Fibroblast of the conjunctiva (primary cell): ENCODE measurements at places on chromosomes 4 and X.
A peak's percentile ranks its signal among the peaks of the same experiment; 100 is the strongest.

- DNase-seq, result no peak
These were observed 227.9 kb upstream of the PITX2 start for GRCh38 chr4:110850461-110851442.

DNA sequence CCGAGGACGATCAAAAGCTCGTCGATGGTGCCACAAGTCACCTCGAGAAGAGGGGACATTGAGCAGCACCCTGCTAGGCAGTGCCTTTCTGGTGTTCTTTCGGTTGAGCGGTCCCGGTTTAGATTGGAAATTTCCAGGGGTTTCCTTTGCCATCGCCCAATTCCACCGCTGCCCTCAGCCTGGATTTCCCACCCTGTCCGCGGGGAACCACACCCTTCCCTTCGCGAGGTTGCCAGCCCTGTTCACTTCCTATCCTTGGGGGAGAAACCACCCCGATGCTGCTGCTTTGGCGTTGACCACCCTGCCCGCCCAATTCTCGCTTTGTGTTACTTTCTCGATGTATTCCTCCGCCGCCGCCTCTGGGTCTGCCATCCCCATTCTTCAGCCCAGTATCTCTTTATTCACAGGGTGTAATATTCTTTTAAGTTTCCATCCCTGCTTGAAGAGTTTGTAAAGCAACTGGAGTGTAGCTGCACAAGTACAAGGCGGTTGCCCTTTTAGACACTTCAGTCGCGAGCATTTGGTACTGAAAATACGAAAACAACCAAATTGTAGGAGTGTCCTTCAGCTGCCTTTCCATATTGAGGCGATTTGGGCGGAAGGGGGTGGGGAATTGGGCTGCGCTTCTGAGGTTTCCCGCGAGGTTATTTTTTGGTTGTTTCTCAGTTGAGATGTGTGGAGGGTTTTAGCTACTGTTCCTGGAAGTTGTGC, 1.1 kb downstream of the OGT start:
- peak; percentile 13 for DNase-seq

DNA sequence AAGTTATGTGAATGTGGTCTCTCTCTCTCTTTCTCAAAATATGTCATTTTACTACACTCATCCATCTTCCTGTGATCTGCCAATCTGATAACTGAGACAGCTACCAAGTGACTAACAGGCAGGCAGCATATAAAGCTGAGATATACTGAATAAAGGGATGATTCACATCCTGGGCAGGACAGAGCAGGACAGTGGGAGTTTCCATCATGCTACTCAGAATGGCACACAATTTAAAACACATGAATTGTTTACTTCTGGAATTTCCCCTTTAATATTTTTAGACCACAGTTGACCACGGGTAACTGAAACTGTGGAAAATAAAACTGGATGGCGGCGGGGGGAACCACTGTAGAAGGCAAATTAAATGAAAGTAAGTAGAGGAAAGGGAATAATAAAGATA, 58.6 kb upstream of the DCTD start:
- DNase-seq, result peak; percentile 43

GRCh38 chrX:37781814-37782213, 2.0 kb downstream of the CYBB start:
- no peak for DNase-seq

DNA sequence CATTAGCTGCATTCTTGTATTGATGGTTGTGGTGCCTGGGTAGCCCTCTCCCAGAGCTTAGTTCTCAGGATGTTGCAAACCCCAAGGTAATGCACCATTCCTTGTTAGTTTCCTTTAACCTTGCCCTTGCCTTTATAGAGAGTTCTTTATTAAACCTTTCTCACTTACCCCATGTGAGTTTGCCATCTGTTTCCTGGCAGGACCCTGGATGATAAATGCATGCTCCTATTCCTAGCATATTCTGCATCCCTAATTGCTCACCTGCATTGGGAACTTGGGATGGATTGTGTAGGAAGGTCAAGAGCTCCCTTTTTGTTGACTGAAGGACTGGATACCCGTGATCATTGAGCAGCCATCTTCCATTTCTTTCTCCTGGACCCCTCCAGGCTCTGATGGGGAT, 59.9 kb upstream of the AP1S2 start:
- no peak for DNase-seq

- DNase-seq, result no peak
These were observed 36.3 kb downstream of the RLIM start for GRCh38 chrX:74578137-74578536.

DNA sequence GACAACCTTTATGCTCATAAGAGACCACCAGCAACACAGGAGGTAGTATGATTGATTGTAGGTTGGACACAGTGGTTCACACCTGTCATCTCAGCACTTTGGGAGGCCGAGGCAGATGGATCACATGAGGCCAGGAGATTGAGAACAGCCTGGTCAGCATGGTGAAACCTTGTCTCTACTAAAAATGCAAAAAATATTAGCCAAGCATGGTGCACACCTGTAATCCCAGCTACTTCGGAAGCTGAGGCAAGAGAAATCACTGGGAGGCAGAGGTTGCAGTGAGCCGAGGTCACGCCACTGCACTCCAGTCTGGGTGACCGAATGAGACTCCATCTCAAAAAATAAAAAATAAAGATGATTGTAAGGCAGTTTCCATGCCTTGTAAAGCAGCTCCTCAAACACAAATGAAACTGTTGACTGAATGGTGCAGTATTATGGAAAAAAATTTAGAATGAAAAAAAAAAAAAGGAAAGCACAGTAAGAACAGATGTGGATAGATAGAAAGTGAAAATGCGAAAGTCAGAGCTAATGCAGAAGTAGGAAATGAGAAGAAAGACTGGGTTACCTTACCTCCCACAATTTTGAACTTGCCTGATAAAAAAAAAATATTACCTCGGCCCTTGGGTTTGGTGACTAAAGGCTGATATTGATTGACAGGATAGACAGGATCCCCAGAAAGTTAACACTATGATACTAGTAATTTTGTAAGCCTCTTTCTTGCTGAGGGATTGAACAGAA, 249.2 kb upstream of the TRAM1L1 start:
- DNase-seq, result no peak

- no peak for DNase-seq
These were observed 335.3 kb upstream of the NOCT start for GRCh38 chr4:138680256-138680655.

GRCh38 chr4:48167538-48168263, 33.7 kb upstream of the TXK start:
- no peak for DNase-seq

DNA sequence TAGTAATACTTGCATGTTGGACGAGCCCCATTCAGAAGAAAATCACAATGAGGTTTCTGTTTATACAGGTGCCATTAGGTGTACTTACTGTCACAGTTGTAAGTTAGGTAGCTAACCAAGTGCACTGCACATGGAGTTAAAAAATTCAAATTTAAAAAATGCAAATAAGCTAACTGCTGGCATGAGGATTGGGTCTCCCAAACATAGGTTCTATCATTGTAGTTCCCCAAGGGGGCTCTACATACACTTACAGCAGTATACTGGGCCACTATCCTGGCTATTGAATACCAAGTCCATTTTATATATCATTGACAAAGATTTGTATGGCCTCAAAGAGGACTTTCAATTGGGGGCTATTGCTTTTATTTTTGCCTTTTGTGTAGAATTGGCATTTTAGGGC, 153.4 kb downstream of the FMR1NB start:
- DNase-seq, result no peak

DNA sequence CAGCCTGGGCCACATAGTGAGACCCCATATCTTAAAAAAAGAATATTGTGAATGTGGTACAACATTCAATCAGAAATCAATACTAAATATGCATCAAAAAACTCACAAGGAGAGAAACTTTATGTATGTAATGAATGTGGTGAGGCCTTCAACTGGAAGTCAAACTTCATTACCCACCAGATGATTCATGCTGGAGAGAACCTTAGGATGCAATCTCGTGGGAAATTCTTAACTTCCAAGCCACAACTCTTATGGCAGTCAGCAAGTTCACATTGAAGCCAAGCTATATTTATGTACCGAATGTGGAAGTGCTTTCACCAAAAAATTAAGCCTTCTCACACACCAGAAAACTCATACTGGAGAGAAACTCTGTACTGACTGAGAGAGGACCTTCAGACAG, 84.5 kb upstream of the UXT start:
- DNase-seq, result no peak

DNA sequence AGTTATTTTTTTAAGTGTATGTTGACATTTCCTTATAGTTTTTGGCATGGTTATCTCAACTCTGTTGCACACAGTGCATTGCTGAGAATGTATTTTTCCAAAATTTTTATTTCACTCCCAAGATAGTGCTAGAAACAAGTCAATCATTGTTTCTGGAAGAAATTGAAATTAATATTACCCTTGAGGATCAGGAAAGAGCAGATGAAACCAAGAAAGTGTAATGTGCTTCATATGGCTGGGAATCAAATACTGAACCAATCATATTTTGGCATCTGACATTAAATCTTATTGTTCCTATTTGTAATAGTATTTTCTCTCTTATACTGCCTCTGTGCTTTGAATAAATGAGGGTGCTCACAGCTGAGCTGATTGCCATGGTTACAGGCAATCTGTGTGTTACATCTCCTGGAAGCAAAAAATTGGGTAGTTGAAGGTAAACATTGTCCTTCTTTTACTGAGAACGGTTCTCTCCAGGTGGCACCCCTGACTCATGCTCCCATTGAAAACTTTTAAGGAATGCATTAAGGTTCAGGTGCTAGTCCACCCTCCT, 358.2 kb upstream of the NR3C2 start:
- no peak for DNase-seq

DNA sequence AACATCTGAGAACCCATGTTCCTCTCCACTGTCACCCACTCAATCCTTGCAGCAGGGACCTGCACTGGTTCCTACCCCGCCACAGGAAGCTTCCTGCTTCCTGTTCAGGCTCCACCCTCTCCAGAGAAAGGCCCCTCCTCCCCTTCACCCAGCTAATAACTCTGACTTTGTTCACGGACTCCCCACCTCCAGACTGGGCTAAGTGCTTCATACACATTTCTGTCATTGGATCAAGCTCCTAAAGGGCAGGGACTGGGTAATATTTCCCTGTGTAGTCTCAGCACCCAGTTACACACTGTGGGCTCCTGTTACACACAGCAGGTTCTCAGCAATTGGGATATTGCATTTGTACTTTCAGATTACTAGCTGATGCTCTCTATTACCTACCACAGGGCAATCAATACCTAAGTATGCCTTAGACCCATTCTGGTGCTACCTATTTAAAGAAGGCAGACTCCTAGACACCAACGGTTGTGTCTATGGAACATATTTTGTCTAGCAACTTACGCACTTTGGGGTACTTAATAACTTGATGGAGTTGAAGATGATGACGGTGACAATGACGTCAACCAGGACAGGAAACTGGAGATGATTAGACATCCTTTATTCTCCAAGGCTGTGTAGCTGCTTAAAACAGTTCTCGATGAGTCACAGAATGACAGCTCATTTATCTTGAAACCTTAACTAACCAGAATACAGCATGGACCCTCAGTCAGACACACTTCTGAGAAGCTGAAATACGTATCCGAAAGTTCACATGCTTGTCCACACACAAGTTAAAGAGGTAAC, 58.1 kb downstream of the MAML3 start:
- DNase-seq, result no peak

DNA sequence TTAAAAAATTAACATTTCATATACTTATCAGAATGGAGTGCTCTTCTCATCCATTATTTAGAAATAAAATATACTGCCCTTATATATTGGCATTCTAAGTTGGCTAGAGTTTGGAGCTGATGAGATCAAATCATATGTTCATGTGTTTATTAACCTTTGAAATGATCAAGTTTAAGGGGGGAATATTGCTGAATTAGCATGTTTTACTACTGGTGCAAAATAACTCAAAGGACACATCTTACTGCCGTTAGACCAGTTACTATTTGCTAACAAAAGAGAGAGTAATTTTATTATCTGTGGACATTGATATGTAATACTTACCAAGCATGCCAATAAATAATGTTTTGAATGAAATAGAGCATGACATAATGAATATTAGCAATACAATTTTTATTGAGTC, 901.0 kb downstream of the CCSER1 start:
- no peak for DNase-seq

- no peak for DNase-seq
These were observed 1.8 kb downstream of the RBM3 start for GRCh38 chrX:48576108-48576507.

- DNase-seq, result no peak
These were observed 435.3 kb downstream of the ZIC3 start for GRCh38 chrX:138001226-138001625.
